Left ventricle myocardium superior (tissue), 1 donor: ENCODE measurements at places on chromosomes 12 and 14. TPM values are rescaled to one million over a fixed set of nuclear protein-coding genes. Genes with fewer than 3 reads are reported as not detected.
A peak's percentile ranks its signal among the peaks of the same experiment; 100 is the strongest.

DNA sequence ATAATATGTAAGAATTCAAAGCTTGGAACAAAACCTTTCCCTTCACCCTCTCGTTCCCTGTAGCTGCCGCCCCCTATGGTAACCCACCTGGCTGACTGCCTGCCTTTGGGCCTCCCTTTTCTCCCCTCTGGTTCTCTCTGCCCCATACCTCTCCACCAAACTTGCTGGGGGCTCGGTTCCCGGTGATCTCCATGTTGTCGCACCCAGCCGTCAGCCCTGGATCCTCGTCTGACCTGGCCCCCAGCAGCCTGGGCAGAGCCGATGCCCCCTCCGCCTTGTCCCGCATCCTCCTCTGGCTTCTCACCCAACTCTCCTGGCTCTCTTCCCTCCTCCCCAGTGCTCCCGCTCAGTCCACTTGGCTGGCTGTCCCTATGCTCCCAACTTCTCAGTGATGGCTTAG lies 4.5 kb downstream of the CYP46A1 start:
- no peak for DNase-seq

Gene PROX2
- not detected for total RNA-seq

- no peak for DNase-seq
These were observed 1.4 kb downstream of the MEG3 start for GRCh38 chr14:100827101-100828021.

GRCh38 chr12:51334764-51335163 lies 10.8 kb upstream of the BIN2 start:
- DNase-seq: no peak

DNA sequence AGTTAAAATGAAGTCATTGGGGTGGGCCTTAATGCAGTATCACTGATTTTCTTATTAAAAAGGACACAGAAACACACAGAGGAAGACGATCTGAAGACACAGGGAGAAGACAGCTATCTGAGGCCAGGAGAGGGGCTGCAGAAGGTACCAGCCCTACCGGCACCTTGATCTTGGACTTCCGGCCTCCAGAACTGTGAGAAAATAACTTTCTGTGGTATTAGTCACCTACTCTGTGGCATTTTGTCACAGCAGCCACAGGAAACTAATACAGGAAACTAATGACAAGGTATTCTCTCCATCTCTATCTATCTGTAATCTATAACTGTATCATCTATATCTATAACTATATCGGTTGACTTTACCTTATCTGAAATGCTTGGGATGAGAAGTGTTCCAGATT lies 1149.5 kb downstream of the BCL11B start:
- DNase-seq: no peak

GRCh38 chr14:52861403-52861802 lies 70.0 kb upstream of the GNPNAT1 start:
- no peak for DNase-seq

- DNase-seq: no peak
These were observed 15.3 kb downstream of the FOXN3 start for GRCh38 chr14:89401761-89402160.

Gene IL22
- not detected for total RNA-seq

Gene RPL10L
- not detected for total RNA-seq

DNA sequence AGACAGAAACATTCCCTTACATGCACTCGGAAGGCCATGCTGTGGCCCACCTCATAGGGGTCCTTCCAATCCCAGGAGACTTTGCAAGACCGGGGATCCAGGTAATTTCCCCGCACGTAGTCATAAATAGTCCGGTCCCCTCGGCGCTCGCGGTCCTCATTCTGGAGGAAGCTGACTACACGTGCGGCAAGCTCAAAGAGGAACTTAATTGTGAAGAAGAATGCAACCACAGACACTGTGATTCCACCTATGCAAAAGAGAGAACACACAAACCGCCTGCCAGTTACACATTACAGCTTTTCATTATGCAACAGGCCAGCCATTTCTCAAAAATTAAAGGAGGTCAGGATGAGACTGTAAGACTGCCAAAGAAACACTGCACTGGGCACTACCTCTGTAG lies 28.4 kb downstream of the AREL1 start:
- no peak for DNase-seq

- DNase-seq: no peak
These were observed 4.3 kb upstream of the KRT81 start for GRCh38 chr12:52295663-52296062.

DNA sequence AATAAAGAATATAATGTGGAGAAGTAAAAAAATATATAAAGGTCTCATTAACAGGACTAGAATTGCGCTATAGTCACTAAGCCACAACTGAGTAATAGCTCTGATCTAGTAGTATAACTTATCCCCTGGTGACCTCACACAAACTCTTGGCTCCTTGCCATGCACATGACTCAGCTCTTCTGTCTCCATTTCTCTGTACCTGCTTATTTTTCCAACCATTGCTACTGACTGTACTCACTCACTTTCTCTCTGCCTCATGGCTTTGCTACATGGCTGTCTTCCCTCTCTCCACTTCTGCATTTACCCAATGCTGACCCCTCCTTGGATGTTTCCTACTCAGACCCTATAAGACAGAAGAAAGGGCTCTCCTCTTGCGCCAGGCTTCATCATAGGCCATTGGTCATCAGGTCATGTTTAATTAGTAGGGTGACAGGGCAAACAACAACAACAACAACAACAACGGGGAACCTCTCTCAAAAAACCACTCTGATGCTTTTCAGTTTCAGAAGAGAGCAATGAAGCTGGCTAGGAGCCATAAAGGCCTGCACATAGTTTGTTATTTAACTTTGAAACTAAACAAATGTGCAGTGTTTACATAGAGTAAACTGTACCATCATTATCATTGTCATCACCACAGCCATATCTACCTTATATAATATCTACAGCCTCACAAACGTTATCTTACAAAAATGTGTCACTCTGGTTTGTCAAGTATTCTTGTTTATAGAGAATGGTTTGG lies 25.6 kb upstream of the KRAS start:
- no peak for DNase-seq

GRCh38 chr12:131266591-131267467 lies 313.1 kb downstream of the ADGRD1 start:
- peak; percentile 21 for DNase-seq

GRCh38 chr12:49730568-49731101 lies 10.7 kb upstream of the TMBIM6 start:
- DNase-seq: no peak

- no peak for DNase-seq
These were observed 27.4 kb downstream of the PCNX1 start for GRCh38 chr14:70934502-70935134.

Gene FBXL14
- 7.7 TPM for total RNA-seq

- no peak for DNase-seq
These were observed 84.2 kb upstream of the BMP4 start for GRCh38 chr14:54040846-54041245.

GRCh38 chr12:76201316-76201715 lies 116.8 kb upstream of the NAP1L1 start:
- DNase-seq: no peak

- peak; percentile 85 for DNase-seq
These were observed 109.9 kb downstream of the NCOR2 start for GRCh38 chr12:124457287-124458219.

DNA sequence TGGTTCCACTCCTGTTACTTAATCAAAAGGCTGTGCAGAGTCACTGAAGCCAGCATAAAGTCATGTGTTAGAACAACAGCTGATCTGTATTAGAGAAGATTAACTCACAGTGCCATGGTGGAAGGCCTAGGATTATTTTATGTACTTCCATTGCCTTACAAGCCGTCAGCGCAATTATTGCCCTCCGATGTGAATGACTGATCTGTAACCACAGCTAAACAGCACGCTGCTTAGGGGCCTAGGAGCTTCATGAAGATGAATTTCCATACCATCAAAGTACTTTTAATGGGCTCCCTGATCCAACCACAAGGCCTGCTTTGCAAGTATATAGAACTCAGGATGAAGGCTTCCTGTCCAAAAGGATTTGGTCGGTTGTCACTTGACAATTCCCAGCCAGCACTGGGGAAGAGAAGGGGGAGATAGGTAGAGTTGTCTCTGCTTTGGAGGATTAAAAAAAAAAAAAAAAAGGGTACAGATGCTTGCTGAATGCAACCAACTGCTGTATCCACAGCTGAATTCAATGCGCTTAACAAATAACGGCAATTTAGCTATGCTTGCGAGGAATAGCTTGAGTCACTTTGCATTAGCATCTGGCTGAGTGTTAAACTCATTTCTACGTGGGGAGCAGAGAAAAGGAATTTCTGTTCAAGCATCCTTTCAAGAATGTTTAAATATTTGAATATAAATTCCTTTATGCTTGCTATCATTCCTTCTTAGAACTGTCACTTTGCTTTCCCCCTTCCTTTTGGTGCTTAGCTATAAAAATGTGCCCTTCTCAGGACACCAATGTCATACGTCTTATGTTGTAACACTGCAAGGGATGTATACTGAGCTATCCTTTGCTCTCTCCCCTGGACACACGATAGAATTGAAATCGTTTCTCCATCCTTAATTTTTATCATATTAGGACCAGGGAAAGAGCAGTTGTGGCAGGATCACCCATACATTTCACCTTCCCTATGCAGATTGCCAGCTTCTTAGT lies 387.8 kb downstream of the SOX5 start:
- DNase-seq: no peak

Gene NPFF
- not detected for total RNA-seq

Gene PLD4
- 0.27 TPM for total RNA-seq

- no peak for DNase-seq
These were observed 134.1 kb downstream of the KCNA5 start for GRCh38 chr12:5177731-5178130.

DNA sequence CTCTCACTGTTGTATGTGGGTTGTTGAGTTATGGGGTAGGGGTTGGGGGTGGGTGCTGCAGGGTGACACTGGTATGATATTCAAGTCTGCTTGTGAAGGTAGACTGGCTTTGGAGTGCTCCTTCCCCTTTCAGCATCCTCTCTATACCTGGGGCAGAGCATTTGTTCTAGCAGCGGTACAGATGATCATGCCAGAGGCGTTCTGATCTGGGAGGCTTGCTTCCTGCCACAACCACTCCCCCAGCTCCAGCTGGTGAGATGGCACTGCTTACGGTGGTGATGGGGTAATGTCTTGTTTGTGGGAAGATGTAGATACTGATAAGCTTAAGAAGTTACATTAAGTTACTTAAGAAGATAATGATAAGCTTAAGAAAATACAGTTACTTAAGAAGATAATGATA lies 131.8 kb downstream of the ERC1 start:
- no peak for DNase-seq

Gene BBOF1
- total RNA-seq: 2.5 TPM

DNA sequence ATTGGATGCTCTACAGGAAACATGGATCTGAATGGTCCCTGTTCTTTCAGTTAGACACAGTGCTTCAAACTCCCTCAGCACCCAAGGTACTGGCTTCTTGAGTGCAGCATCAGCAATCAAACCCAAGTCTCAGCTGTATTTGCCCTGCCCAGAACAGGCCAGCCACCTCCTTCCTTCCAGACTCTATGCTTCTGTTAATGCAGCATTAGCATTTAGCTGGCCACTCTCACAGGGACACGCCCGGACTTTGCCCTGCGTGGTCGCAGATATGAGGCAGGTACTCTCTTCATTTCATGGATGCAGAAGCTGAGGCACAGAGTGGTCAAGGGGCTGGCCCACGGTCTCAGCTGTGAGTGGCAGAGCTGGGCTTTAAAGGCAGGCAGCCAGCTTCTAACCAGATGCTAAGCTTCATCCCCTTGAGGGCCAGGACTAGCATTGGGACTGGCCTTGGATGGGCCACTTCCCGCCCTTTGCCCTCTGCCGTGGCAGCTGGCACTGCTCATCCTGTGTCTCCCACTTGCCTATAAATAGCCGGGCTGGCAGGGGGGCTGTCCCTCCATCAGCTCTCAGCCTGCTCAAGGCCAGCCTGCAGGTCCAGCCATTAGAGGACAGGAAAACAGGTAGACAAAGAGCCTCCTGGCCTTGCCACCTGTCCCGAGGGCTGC lies 1.5 kb upstream of the SLC25A47 start:
- DNase-seq: peak; percentile 61
